ENCODE measurements at places on chromosomes 16 and 17.

DNA sequence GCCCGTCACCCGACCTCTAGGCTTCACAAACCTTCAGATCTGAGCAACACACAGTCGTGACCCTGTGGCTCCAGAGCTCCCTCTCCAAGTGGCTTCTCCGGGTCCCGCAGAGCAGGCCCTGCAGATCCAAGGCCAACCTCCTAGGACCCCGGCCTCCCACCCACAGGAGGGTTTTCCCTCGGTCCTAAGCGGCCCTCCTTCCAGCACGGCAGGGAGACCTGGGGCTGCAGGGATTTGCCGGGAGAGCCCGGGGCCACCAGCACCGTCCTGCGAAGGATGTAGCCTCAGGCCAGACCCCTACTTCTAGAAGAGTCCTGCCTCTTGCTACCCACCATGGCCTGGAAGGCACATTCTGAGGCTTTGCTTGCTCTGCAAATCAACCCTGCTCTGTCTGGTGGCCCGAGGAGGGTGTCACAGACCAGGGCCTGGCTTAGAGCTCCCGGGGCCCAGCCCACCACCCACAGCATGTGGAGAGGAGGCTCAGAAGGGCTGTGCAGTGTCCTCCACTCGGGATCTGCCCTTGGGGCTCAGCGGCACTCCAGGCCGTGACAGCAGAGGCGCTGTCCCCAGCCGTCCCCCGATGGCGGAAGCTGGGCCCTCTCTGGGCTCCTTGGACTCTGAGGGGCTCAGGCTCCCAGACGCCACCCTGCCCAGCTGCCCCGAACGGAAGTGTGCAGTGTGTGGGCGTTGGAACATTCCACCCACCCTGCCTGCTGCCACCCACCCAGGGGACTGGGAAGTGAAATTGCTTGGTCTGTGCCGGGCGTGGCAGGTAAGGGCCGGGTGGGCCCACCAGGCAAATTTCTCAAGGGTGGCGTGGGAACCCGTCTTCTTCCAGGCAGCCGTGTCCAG lies 28.8 kb upstream of the ACSF3 start:
- no peak for DNase-seq

DNA sequence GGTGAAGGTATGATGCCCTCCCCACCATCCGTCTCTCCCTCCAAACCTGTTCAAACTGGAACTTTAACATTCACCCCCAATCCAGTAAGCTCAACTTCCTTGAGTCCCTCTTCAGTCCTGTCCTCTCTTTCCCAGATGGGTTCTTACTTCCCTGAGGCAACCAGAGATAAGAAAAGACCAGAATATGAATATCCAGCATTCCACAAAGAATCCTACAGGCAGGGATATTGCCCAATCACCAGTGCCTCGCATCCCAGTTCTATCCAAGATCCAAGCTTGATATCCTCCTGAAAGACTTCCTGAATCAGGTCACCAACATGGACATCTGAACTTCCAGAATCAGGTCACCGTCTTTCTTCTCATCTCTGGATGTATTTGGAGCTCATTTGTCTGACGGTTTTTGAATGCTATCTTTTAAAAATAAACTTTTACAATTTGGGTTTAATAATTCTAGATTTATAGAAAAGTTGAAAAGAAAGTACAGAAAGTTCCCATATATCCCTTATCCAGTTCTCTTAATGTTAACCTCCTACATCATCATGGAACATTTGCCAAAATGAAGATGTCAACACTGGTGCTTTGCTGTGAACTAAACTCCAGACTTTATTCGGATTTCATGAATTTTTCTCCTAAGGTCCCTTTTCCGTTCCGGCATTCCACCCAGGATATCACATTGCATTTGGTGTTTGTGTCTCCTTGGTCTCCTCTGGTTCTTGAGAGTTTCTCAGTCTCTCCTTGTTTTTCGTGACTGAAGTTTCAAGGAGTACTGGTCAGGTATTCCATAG lies 13.7 kb upstream of the COL1A1 start:
- peak; percentile 9 for DNase-seq

GRCh38 chr16:80065541-80065940 lies 465.0 kb upstream of the MAF start:
- no peak for DNase-seq

DNA sequence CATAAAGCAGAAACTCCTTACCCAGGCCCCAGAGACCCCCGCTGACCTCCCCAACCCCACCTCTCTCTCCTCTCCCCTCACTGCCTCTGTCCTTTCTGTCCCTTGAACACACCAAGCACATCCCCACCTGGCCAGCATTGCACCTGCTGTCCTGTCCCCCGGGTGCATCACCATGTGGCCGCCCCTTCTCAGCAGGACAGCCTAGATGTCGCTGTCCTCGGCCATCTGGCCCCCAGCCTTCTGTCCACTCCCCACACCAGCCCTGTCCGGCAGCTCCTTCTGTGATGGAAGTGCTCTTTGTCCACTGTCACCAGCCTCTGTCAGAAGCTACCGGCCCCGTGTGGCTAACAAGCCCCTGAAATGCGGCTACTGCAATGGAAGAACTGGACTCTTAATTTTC lies 12.3 kb upstream of the MPRIP start:
- no peak for DNase-seq

- DNase-seq: no peak
Measured at GRCh38 chr16:76176153-76176552, 101.0 kb upstream of the CNTNAP4 start.

DNA sequence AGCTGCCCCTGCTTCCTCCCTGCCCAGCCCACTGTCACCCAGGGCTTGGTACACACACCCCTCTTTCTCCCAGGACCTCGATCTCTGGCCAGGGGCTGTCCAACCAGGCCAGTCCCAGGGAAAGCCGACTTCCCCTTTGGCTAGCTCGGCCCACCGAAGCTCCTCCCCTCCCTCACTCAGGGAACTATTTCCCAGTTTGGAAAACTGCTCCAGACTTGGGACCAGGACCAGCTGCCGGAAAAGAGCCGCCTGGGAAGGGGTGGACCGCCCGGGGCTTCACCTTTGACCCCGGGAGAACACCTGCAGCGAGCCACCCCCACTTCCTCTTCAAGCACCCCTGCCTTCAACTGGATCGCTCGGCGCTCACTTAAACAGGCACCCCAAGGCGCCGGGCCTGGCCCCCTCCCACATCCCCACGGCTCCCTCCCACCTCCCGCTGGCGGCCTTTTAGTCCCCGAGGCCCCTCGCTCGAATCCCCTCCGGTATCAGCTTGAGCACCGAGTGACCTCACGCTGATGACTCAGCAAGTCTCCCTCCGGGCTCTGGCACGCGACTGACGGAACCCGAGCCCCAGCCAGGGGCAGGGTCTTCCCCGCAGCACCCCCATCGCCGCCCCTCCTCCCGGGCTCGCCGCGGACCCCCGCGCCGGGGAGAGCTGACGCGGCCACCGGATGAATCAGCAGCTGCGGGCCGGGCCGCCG lies 934 bp downstream of the MAFG start:
- peak; percentile 85 for DNase-seq
